ENCODE measurements at places on chromosomes 3 and 15.
A peak's percentile ranks its signal among the peaks of the same experiment; 100 is the strongest.

DNA sequence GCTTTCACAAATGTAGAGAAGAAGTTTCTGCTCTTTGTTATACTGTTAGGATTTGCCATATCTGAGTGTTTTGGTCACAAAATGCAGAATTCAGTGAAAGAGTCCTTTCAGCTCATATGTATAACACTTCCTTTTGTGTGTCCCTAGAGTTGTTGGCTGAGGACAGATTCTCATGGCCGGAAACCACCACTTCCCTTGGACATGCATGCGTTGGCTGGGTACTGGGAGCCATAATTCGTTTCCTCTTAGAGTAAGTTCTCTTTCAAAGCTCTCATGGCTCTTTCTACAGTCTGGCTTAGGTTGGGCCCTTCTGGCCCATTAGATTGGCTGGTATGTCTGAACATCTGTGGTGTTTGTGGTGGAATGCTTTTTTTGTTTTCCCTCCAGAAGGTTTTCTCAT lies 298.5 kb downstream of the DIPK2A start:
- DNase-seq: no peak

GRCh38 chr3:142818651-142819050 lies 70.2 kb downstream of the PCOLCE2 start:
- DNase-seq: no peak

GRCh38 chr3:23993556-23994243 lies 48.6 kb downstream of the NR1D2 start:
- no peak for DNase-seq

DNA sequence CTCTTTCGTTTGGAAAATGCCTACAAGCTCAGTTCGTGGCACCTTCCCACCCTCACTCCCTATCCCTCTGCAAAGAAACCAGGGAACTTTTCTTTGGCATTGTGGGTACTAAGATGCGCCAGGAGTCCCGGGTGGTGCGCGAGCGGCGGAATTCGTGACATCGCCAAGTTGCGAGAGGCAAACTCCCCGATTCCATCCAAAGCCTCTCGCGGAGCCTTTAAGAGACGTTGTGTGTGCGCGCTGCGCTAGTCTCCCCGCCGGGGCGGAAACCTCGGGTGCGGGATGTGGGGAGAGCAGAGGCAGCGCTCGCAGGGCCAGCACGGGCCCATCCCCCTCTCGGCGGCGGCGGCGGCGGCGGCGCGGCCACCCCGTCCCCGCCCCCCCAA lies 443 bp upstream of the NR2F2 start:
- no peak for DNase-seq

DNA sequence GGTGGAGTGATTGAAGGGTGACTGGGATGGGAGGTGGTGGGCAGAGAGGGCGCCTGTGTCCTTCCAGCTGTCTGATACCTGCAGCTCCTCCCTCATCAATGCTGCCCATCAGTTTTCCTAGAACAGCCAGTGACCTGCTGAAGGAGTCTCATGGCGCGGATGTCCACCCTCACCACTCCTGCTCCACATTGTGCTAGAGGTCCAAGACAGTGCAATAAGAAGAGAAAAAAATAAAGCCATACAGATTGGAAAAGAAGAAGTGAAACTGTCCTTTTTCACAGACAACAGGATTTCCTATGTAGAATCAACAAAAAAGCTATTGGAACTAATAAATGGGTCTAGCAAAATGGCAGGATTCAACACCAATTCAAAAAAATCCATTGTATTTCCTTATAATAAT lies 7.4 kb downstream of the ZDHHC19 start:
- no peak for DNase-seq

DNA sequence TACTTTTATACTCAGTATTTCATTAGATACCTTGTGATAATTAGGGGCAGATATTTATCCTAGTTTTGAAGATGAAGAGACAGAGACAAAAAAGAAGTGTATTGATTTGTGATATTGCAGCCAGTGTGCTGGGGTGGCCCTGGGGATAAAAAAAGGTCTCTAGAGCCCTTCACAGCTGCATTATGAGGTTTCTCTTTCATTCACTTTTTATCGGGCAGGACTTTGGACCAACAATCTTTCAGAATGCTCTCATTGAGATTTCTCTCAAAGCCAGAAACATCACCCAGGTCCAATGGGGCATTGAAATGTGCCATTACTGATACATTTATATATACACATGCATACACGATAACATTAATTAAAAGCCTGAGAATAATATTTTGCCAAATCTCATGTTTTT lies 20.5 kb upstream of the SELENOT start:
- no peak for DNase-seq

DNA sequence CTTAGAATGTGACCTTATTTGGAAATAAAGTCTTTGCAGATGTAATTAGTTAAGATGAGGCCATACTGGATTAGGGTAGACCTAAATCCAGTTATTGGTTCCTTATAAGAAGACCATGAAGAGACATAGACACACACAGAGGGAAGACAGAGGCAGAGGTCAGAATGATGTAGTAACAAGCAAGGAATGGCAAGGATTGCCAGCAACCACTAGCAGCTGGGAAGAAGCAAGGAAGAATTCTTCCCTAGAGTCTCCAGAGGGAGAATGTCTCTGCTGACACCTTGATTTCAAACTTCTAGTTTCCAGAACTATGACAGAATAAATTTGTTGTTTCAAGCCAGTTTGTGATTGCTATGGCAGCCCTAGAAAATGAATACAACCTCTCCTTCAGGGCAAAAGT lies 116.7 kb downstream of the WDR76 start:
- DNase-seq: no peak

- DNase-seq: no peak
These were observed 654.0 kb upstream of the KCNMB2 start for GRCh38 chr3:177882124-177882648.

- DNase-seq: no peak
These were observed at the start of gene TMEM40 for GRCh38 chr3:12759097-12759679. TMEM40 (minus strand) TSS chr3:12759259; CDS start chr3:12749832, 9,427 bp downstream.

DNA sequence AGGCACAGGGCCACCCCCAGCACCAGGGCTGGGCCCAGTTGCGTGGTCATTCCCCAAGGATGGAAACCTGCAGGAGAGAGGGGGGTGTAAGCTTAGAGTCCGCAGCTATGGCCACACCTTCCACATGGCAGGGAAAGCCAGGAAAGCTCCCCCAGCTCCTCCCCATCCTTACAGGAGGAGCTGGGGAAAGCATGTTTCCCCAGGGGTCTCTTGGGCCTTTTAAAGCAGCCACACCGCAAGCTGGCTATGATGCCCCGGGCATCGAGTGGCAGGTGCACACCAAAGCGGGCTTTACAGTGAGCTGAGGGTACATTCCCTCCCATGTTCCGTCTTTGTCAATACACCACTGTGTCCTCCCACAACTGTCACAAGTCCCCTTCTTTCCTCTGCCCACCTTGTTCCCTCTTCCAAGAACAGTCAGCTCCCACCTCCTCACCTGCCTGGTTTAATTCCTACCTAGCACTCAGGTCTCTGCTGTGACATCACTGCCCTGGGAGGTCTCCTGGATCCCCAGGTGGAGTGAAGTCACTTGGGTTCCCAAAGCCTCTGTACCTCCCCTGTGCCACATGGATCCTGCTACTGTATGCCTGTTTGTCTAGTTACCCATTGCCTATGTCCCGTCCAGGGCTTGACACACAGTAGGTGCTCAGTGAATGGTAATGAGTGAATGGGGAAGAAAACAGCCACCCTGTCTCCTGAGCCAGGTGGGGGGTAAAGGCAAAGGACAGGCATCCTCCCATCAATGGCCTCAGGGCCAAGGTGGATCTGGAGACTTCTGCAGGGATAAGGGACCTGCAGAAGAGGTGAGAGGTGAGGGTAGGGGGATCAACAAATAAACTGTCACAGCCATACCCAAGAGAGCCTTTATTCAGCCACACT lies 3.4 kb downstream of the HYAL3 start:
- DNase-seq: no peak

DNA sequence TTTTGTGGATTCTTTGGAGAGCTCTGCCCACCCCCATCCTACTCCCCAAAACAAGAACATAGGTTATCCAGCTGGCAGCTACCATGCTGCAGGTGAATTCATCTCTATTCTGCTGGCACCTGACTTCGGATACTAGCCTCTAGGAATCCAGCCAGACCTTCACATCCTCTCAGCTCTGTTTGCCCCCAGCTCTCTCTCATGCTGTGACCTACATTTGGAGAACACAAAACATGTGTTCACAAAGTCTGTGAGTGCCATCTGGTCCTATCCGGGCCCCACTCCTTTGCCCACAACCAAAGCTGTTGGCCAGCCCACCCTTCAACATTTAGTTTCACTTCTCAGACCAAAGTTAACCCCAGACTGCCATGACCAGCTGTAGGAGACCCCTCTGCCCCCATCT lies 89.4 kb upstream of the C3orf80 start:
- no peak for DNase-seq

DNA sequence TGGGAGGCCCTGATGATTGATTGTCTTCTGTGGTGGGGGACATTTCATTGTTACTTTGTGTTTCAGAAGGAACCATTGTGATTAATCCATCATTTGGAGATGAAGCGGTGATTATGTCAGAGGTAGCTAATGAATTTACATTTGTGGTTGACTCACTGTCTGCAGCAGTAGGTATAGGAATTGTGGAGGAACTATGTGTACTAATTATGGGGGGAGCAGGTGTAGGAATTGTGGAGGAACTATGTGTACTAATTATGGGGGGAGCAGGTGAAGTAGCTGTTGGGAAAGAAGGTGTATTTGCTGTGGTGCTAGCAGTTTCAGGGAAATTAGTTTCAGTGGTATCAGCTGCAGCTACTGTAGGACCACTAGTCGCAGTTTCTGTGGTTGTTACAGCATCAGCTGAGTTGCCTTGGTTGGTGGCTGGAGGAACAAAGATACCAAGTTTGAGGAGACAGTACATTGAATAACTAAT lies 6.9 kb downstream of the MUC13 start:
- DNase-seq: no peak

DNA sequence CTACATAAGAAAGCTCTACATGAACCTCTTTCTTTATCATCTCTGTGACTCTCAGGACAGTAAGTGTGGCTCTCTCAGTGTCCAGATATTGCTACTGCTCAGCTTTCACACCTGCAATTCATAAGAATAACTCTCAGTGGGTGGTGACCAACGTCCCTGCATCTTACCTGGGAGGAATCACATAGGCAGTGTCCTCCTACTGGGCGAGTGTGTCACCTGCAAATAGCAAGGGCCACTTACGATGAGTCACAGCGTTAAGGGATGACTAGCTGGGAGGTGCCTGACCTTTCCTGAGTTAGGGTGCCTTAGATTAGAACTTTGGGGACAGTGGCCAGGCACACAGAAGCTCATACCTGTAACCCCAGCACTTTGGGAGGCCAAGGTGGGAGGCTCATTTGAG lies 90.8 kb upstream of the C3orf80 start:
- no peak for DNase-seq

DNA sequence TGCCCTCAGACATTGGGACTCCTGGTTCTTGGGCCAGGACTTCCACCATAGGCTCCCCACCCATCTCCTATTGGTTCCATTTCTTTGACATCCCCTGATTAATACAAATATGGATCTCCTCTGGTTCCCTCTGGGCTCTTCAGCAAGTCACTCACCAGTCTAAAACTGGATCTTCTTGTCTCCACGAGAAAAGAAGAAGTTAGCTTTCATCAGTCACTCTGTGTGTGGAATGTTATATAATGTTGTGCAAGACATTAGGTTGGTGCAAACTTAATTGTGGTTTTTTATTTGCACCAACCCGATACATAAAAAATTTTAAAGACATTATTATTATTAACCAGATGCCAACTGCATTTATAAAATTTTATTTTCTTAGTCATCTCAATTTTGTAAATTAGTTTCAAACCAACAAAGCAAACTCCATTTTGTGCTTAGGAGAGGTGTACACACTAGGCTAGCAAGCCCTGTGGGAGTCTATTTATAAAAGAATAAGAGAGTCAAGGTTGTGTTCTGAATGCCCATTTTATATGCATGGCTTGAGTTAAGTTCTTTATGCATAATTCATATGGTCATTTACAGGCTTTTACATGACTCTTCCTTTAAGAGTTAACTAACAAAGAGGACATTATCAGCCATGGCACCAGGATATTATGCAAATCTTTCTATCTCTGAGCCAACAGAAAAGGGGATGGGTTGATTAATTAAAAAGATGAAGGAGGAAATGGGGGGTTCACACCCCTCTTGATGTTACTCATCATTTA lies 35.1 kb upstream of the IL12A start:
- DNase-seq: no peak

GRCh38 chr3:111548756-111549155 lies 6.8 kb downstream of the CD96 start:
- DNase-seq: no peak

- no peak for DNase-seq
These were observed 217.0 kb upstream of the TLE3 start for GRCh38 chr15:70314688-70315087.

GRCh38 chr3:192929146-192929545 lies 11.5 kb upstream of the MB21D2 start:
- DNase-seq: no peak

DNA sequence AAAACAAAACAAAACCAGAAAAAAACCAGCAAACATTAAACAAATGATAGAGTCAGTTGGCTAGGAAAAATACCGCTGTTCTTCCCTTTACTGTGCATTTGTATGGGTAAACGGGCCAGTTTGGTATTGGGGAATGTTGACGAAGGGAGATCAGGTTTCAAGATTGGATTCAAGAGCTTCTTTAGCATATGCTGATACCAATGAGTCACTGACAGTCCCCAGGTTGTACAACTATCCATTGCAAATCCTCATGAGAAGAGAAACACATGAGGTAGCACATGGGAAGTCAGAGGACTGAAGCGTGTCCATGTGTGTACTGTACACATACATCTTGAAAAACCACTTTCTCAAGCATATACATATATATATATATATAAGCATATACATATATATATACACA lies 25.6 kb downstream of the TIGIT start:
- DNase-seq: no peak

DNA sequence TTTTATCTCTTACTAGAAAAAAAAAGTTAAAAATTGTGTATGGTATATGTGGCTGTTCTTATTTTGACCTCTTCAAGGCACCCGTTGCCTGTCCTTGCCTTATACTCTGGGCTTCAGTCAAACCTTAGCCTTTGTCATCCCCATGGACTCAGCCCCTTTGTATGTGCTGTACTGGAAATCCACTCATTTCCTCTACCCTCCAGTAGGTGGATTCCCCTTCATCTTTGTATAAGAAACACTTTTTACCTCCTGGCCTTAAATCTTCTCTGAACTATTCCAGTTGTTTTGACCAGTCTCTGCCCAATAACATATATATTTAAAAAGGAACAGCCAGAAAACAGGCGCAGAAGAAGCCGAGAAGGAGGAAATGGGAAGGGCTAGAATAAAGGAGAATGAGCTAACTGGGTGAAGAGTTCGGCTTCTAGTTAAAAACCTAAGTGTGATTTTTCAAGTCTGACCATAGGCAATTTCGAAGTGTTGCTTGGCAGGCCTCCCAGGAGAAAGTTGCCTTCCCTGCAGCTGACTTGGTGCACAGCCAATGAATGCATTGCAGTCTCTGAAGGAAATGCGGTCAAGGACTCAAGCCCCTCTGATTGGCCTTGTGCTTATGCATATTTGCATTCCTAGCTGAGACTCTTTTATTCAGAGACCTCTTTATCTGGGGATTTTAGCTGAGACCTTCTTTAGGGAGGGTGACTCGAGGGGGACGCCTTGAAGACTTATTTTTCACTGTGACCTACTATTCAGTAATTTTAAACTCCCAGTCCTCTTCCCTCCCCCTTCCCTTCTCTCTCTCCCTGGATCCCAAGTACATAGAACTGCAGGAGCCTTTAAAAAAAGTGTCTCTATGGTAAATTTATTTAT lies 277.4 kb downstream of the ROBO1 start:
- DNase-seq: peak; percentile 90

Measured in spinal cord (tissue), 10 donors.